ENCODE measurements at places on chromosomes 5 and 9.

DNA sequence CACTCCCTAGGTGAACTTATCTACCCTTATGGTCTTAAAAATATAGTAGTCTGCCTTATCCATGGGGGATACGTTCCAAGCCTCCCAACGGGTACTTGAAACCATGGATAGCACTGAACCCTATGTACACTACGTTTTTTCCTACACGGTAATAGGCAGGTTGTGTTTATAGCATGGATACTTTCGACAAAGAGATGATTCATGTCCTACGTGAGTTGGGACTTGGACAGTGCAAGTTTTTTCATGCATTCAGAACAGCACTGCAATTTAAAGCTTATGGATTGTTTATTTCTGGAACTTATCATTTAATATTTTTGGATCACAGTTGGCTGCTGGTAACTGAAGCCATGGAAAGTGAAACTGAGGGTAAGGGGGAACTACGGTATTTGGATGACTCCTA lies 88.1 kb downstream of the CNTLN start:
- no peak for DNase-seq

DNA sequence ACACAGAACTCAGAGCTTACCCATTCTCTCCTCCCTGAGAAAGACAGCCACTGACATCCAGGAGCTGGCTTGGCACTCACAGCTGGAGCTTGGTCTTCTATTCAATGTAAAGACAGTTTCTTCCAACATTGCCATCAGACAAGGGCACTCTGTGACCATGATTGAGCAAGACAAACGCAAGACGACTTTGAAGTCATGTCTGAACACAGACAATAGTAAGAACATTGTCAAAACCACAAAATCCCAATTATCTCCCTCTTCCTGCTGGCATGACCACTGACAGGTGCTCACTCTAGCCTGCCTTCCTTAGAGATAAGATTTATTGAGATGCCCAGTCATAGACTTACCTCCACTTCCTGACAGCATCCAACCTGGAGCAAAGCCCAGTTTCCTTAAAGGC lies 328.0 kb downstream of the MSX2 start:
- DNase-seq, result no peak

DNA sequence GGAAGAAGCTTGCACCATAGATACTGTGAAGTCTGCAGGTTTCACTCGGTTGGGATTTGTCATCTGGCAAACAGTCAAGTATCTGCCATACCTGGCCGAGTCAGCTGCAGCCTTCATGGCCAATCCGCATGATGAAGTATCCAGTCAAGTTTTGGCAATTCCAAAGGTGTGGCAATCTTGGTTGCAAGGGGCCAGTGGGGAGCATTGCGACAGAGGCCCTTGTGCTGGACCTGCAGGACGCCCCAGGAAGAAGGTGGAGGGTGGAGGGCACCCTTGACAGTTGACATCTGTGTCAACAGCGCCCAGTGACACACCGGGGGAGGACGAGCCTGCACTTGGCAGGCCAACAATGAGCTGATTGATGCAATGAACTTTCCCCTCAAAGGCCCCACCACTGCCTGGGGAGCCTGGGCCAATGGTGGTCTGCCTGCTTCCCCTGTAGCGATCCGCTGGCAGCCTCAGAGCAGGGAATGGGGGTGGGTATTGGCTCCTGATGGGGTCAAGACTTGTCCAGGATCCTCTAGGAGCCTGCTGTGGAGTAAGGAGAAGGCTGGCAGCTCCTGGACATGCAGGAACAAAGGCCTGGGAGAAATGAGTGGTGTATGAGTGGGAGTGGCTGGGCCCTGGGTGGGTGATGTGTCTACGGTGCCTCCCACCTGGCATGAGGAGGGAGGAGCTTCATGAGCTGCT lies 122.8 kb upstream of the PITX1 start:
- no peak for DNase-seq

- no peak for DNase-seq
These were observed 278.1 kb downstream of the AOPEP start for GRCh38 chr9:95004411-95005277.

GRCh38 chr9:89563571-89564345 lies 41.1 kb upstream of the GADD45G start:
- no peak for DNase-seq

DNA sequence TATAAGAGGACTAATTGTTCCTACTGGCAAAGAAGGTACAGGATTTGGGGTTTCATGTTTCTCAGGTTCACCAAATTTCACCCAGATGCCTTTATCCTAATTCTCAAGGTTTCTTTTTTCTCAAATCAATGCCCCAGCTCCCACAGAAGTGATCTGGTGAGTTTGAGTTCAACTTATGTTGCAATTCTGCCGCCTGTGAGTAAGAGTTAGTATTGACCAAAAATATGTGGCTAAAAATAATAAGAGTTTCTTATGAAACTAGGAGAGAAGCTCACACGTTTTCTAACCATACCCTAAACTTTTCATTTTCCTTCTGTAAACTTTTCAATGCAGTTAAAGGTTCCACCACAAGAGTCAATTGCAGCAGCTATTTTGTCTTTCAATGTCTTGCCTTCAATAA lies 15.1 kb downstream of the SLCO6A1 start:
- no peak for DNase-seq

DNA sequence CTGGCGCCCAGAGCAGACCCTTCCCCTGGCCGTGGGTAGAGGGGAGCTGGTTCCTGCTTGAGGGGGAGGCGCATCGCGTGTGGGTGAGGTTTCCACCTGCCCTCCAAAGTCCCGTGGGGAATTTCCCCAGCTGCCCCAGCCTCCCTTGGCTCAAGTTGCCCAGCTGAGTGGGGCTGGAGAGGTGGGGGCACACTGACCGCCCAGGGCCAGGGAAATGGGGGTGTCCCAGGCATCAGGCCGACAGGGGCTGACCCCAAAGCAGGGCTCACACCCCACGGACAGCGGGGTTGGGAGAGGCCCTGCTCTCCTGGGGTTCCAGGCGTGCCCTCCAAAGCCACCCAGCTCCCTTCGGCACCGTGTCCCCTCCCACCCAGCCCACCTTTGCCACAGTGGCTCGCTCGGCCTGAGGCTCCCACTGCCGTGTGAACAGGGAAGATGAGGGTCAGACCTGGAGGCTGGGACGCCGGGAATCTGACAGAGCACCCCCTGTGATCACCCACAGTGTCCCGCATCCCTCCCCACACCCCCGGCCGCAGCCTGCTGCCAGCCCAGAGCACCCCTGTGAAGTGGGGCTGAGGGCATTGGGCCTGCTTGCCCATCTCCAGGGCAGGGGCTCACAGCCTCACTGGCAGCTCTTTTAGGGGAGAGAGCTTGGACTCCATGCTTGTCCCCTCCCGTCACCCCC lies 933 bp upstream of the EGFL7 start:
- no peak for DNase-seq

GRCh38 chr9:128003966-128004604 lies 23.3 kb upstream of the EEIG1 start:
- no peak for DNase-seq

All from hippocampal formation (tissue), 2 donors.